ENCODE measurements at places on chromosomes 3 and 15.

- DNase-seq: no peak
These were observed 133.6 kb downstream of the NSMCE3 start for GRCh38 chr15:29135702-29136646.

DNA sequence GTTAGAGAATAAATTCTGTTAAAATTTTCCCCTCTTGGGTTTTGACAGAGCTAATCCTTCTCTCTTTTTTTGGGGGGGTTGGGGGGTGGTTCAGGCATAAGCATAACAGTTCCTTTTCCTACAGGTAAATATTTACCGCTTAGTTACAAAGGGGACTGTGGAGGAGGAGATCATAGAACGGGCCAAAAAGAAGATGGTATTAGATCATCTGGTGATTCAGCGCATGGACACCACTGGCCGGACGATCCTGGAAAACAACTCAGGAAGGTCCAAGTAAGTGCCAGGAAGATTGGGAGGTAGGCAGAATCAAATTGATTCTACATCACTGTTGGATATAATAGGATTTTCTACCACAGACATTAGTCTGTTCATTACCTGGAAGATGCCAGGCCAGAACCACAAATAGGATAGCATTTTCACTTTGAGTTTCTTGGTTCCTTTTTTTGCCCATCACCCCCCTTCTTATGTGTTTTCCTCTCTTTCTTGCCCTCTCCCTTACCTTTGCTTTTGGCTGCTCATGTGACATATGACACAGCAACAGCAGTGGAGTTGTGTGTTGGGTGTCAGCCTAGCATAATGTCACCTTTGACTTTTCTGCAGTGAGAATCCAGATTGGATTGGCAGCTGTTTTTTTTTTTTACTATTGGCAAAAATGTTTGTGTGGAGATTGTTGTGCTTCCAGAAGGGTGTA lies 79.0 kb downstream of the CHD2 start:
- DNase-seq: no peak

DNA sequence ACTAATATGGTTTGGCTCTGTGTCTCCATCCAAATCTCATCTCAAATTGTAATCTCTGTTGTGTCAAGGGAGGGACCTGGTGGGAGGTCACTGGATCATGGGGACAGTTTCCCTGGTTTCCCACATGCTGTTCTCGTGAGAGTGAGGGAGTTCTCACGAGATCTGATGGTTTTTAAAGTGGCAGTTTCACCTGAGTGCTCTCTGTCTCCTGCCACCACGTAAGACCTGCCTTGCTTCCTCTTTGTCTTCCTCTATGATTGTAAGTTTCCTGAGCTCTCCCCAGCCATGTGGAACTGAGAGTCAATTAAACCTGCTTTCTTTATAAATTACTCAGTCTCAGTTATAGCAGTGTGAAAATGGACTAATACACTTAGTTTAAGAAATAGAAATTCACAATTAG lies 228.9 kb downstream of the CD47 start:
- no peak for DNase-seq

DNA sequence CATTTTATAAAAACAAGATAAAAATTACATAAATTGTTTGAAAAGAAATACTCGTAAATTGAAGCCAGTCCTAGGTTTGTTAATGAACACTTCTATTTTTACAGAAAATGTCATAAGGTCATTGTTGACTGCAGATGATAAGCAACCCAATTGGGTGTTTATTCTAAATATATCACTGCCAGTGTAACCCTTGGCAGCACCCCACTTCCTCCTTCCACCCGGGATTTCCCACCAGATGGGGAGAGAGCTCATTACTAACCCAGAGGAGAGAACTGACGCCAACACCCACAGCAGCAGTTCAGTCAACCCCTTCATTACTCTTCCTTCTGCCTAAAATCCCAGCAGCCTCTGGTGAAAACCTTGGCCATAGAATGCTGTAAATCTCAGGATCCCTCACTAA lies 307.6 kb downstream of the GAP43 start:
- no peak for DNase-seq

- DNase-seq: no peak
These were observed 6.9 kb downstream of the AADACL2 start for GRCh38 chr3:151740581-151740980.

Measured in NCI-H510A (cell line).